ENCODE measurements at places on chromosomes 3 and 15.

DNA sequence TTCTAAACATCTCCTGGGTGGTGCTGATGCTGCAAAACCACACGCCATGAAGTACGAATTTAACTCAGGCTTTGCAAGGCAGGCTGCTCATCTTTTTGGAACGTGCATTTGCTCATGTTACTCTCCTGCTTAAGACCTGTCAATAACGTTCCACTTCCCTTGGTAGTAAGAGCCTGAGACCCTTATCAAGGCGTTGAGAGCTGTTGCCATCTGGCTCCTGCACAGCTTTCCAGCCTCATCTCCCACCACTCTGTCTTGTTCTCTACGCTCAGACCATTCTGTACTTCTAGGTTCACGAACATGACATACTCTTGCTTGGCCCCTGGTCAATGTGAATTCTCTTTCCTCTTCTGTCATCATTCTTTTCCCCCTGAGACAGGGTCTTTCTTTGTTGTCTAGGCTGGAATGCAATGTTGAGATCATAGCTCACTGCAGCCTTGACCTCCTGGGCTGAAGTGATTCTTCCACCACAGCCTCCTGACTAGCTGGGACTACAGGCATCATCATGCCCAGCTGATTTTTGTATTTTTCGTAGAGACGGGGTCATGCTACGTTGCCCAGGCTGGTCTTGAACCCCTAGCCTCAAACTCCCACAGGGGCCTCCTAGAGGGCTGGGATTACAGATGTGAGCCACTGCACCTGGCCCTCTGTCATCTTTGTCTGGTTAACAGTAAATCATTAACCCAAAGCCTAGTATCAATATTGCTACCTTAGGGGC, 202.8 kb downstream of the CADPS start:
- no peak for DNase-seq

DNA sequence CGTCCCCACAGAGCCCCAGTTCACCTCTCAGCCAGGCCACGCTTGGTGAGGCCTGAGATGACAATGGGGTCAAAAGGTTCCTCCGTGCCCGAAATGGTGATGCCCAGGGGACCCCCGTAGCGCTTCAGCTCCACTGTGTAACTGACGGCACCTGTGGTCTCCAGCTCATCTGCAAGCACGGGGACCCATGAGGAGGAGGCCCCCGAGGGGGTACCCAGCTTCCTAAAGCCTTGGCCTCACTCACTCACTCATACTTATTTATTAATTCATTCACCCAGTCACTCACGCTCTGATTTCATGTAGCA, 30.4 kb downstream of the GRIP2 start:
- DNase-seq = no peak

DNA sequence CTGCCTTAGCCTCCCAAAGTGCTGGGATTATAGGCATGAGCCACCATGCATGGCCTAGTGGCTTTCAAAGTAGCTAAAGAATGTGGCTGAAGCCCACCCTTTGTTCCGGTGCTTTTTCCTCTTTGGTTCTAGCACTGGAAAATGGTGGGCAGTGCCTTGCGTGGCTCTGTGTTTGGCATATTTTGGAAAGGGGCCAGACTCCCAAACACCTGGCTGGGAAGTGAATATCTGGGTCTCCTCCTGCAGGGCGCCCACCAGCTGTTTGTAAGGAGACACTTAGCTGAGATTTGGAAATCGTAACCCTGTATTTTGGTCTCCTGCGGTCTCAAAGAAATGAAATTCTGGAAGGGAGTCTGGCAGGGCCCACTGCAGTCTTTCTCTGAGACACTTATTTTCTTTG, 336.4 kb downstream of the IL20RB start:
- no peak for DNase-seq

DNA sequence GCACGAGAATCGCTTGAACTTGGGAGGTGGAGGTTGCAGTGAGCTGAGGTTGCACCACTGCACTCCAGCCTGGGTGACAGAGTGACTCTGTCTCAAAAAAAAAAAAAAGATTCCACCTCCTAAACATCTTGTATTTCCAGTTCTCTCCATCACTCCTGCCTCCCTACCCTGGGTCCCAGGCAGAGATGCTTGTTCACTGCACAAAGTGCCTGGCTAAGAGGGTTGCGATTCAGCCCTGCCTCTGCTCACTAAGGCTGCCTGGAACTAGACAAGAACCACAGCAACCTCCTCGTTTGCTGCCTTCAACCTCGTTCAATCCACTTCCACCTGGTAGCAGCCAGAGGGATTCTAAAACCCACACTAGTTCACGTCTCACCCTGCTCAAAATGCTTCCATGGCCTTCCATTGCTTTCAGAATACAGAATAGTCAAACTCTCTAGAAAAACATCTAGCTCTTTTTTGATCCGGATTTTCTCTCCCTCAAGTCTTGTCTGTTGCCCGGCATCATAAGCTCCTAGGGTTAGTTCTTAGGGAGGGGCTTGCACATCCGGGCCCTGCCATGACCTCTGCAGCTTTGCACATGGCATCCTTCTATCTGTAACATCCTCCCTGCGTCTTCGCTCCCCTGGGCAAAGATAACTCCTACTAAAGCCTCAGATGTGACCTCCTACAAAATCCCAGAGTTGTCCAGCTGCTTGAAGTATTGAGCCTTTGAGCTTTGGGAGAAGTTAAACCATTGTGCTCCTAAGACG, 1.0 kb upstream of the MCM2 start:
- DNase-seq = no peak

GRCh38 chr3:44568561-44568960, 13.6 kb downstream of the ZKSCAN7 start:
- no peak for DNase-seq

GRCh38 chr15:42354824-42355223, 4.5 kb upstream of the CAPN3 start:
- no peak for DNase-seq

- DNase-seq = no peak
Observed at GRCh38 chr3:162770551-162770950, 1273.9 kb downstream of the OTOL1 start.

DNA sequence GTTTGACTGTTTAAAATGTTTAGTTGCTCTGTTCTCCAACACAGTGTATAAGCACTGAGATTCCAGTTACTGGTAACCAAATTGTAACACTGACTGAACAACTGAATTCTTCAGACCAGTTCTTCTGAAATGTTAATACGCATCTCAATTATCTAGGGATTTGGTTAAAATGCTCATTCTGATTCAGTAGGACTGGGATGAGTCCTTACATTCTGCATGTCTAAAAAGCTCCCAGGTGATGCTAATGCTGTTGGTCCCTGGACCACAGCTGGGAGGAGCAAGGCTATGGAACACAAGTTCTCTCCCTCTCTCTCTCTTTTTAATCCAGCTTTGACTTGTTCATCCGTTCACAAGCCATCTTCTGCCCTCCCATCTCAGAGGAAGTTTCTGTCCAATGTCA, 380.3 kb downstream of the MAGI1 start:
- no peak for DNase-seq

DNA sequence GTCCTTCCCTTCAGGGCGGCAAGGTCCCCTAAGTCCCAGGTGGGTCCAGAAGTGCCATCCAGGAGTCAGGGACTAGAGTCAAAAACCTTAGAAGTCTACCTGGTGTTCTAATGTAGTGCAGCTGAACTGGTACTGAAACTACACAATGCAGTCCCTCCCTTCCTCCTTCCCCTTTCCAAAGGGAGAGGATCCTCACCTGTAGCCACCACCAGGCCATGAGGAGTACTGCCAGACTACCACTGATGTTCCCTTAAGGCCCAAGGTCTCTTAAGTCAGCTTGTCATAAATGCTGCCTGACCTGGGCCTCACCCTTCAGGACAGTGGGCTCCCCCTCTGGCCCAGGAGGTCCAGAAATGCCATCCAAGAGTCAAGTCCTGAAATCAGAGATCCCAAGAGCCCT, 98.9 kb downstream of the ULK4 start:
- no peak for DNase-seq

DNA sequence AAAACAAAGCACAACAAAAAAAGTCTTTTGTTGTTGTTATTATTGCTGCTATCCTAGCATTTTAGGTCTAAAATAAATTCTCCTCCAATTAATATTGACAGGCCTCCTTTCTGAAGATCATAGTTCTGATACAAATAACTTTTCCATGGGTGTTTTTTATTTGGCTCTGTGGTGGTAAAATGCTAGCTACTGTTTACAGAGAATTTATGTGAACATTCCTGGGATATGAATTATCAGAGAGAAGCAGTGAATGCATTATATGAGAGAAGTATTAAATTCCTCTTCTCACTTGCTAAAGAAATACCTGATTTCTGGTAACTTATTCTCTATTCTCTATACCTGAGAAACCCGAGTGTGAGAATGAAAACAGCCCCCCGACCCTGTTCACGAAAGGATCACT, 57.5 kb upstream of the TMCO5A start:
- DNase-seq = no peak

DNA sequence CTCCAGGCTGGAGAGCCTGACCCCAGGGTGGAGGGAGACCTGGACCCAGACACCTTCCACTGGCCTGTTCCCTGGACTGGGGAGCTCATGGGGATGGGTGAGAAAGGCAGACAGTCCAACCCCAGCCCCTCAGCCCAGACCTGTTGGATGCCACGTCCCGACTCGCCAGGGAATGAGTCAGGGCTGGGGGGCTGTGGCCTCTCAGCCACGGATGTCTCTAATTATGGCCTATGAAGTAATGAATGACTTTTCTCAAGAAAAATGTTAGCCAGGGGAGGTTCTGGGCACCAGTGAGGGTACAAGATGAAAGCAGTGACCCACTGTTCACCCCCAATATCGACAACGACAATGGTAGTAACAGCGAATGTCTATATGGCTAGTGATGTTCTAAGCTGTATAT, 107.0 kb upstream of the RPL32 start:
- no peak for DNase-seq

DNA sequence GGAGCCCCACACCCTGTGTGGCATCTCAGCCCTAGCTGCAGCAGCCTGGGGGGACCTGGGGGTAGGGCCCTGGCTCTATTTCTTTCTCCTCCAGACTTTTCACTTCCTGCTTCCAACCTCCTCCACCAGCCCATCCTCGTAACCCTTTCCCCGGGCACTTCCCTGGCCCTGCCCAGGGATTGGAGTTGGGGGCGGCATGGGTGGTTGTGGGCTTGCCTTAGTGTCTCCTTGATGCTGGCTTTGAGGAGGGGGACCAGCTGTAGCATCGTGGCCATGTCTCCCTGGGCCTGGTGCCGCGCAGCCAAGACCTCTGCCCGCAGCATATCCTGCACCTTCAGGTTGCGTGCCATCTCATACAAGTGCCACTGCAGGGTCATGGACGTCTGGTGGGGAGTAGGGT, 28.1 kb downstream of the CYP11A1 start:
- DNase-seq = no peak

DNA sequence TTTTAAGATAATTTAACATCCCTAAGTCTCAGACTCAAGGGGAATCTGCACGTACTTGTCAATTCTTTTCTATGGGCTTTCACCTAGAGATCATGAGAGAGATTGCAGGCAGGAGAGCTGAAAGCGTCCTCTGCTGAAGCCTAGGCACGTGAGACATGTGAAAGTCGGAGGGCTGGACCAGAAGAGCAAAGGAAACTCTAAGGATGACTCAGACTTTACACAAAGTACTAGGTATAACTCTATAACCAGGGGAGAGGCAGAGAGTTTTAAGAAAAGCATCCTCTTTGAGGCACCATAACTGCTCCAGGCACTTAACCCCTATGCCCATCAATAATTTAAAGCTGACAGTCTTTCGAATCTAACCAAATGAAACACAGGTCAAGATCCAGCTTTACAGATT, 436.6 kb downstream of the VGLL3 start:
- DNase-seq = no peak

GRCh38 chr15:54035616-54036015, 57.4 kb downstream of the UNC13C start:
- DNase-seq = no peak

- DNase-seq = no peak
Observed at GRCh38 chr3:178155521-178155920, 380.7 kb upstream of the KCNMB2 start.

DNA sequence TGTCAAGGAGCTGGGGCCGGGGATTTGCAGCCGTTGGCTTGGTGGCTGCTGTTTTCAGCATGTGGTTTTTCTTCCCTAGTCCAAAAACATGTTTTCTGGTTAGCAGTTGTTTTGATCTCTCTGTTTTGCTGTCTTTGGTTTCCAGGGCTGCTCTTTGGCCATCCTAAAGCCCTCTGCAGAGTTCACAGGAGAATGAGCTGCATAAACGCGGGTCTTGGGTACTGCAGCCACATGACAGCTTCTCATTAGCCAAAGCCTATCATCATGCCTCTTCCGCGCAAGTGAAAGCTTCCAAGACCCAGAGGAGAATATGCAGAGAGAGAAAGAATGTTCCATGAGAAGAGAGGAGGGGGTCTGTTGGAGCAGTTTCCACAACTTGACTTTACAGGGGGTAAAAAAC, 138.5 kb downstream of the NTRK3 start:
- DNase-seq = no peak

DNA sequence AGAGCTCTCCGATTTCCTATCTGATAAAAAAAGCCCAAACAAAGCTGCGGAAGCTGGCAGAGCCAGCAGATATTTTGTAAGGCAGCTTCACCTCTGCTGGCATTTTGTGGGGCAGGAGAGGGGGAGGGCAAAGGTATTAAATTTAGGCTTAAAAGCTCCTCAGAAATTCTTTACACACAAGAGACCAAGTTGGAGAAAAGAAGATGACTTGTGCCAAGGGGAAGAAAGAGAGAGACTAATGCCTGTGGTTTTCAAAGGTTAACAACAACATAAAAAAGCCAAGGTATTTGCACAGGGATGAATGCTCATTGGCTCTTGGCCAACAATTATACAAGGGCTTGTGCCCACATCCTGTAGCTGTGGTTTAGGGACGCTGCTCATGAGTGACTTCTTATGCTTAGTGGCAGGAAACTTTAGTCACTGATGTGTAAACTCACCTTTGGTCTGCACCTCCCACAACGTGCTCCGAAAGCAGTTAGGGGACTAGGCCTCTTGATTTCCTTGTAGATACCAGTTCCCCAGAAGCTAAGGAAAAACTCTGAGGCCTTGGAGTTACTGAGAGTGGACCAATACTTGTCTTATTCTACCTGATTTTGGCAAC, 152.9 kb downstream of the TPRG1 start:
- peak; percentile 82 for DNase-seq

DNA sequence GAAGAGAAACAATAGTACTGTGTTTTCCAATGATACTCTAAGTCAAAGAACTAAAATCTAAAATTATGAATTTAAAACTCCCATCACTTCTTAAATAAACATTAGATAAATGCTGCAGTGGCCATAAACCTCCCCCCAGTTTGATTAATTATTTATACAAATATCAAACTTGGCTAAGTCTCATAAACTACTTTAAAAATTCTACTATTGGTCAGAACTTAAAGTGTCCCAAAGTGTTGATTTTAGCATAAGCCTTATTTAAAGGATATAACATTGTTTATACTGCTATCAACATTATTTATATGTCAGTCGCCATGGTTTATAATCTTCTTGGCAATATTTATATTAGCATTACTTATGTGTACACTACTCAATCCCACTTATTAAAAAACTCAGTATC, 132.4 kb downstream of the SCAPER start:
- DNase-seq = peak; percentile 63

- no peak for DNase-seq
Observed at GRCh38 chr3:128217702-128218547, 64.6 kb downstream of the EEFSEC start.

DNA sequence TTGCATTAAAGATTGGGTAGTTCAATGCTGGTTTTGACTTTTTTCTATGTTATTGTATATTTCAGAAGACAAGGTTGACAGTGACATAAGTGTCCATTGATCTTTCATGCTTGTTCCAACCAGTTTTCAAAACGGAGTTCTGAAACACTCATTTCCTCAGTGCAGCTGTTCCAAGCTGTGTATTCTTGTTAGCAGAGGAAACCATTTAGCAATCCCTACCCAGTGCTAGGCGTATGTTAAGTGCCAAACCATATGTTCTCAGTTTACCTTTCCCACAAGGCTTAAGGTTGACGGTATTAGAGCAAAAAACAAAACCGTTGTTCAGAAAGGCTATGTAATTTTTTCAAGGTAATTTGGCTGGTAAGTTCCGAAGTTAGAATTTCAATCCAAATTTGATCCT, 9.1 kb downstream of the ATOSA start:
- DNase-seq = no peak
